ENCODE measurements at places on chromosomes 11 and 22. TPM values are rescaled to one million over a fixed set of nuclear protein-coding genes. Genes with fewer than 3 reads are reported as not detected.

DNA sequence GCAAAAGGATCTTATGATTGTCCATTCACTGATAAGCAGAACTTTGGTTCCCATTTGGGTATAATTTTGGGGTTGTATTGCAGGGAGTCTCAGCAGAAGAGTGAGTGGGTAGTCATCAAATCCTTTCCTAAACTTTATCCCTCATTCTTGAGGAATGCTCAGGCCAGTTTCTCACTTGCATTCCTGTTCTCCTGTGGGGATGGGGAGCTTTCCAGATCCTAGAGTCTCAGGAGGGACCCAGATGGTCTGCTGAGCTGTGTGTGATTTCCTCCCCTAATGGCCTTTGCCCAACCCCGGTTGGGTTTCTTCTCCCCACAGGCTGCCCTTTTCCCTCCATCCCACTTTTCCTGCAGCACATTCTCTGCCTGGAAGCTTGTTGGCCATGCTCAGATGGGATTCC, 79.9 kb downstream of the MIAT start:
- no peak for DNase-seq

- no peak for DNase-seq
Measured at GRCh38 chr11:114308689-114309089, 12.5 kb downstream of the NNMT start.

DNA sequence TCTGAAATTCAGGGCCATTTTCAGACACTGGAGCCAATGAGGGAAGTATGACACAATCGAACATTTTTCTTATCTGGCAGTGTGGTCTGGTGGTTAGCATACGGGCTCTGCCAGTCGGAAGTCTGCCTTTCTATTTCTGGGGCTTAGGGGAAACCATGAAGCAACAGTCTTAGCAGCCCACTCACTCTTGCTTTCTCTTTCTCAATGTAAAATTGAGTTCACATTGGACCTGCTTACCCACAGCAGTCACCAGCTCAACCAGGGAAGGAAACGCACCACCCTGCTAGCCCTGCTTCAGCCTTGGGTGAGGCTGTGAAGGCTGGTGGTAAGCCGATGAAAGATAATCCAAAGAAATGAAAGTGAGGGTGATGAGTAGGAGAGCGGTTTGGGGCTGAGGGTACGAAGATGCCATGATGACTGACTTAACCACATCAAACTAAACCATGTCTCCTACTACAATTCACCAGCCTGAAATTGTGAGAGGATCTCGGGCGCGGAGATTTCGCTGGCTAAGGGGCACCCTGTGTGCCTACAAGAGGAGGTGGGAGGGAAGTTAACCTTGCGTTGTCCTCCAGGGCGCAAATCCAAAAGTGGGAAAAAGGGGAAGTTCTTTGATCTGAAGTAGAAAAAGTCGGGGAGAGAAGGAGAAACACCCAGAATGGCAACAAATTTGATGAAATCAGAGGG, 2.0 kb upstream of the LMO2 start:
- no peak for DNase-seq

GRCh38 chr11:1197431-1197885, 25.4 kb upstream of the MUC5B start:
- peak; percentile 48 for DNase-seq

DNA sequence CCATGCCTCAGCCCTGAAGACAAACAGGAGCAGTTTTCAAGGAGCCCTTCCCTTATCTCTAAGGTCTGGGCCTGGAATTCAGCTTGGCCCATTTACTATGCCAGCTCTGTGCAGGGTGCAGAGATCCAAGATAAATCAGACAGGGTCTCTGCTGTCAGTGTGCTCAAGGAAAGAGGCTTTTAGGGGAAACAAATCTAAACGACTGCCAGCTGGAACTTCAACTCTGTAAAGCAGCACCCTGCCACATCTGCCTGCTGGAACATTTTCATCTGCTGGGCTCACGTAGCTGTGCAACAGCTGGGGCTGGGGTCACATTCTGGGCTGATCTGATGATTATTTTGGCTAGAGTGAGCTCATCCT, 19.8 kb upstream of the EHF start:
- DNase-seq: no peak

- DNase-seq: no peak
Measured at GRCh38 chr22:22400099-22400498, 108.4 kb downstream of the ZNF280B start.

DNA sequence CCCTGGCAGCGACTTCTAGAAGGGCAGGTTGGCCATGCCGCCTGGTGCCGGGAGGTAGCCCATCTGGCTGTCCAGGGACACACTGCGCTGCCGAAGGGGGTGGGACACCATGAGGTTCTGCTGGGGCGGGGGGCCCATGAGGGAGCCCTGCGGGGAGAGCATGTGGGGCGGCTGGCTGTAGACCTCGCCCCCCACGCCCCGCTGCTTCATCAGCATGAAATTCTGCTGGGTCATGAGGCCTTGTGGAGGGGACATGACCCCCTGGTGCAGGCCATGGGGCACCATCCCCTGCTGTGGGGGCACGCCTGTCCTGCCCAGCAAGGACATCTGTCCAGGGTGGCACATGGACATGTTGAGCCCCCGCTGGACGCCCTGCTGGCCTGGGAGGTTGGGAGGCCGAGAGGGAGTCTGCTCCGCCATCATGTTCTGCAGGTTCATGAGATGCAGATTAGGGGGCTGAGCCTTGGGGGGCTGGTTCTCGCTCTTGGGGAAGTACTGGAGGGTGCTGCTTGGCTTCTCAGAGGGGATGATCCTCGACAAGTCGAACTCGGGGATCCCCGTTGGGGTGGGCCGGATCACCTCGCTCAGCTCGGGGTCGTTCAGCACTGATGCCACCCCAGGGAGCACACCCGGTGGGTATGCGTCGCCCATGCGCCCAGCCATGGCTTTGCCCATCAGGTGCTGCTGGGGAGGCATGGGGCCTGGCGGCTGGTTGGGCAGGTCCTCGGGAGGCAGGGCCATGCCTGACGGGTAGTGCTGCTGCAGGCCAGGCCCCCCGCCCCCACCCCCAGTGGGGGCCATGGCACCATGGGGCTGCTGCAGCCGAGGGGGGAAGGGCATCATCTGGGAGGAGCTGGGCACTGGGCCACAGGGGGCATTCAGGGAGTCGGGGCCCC, 15.0 kb downstream of the CXCR5 start:
- DNase-seq: no peak

DNA sequence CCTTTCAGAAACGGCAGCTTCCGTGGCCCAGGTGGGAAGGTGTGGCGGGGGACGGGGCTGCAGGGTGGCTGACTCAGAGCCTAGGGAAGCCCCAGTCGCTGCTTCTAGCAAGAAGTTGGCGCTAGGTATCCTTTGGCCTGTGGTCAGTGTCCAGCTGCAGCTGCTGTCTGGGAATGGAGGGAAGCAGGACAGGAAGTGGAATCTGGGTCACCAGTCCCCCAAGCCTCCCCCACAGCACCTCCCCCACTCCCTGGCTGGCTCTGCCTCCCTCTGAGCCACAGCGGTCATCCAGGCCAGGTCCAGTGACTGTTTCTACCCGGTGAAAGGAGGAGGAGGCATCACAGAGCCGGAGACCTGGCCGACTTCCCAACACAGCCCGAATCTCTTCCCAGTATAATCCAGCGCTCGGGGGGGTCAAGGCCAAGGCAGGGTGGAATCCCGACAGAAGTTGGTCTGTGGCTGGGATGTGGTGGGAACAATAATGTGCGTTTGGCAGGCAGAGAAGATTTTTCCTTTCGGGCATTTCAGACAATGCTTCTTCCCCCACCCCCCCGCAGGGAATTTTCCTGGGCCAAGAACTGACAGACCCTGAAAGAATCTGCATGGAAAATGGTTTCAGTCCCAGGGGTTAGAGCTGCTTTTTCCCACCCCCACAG, 45.1 kb downstream of the C11orf96 start:
- peak; percentile 92 for DNase-seq

DNA sequence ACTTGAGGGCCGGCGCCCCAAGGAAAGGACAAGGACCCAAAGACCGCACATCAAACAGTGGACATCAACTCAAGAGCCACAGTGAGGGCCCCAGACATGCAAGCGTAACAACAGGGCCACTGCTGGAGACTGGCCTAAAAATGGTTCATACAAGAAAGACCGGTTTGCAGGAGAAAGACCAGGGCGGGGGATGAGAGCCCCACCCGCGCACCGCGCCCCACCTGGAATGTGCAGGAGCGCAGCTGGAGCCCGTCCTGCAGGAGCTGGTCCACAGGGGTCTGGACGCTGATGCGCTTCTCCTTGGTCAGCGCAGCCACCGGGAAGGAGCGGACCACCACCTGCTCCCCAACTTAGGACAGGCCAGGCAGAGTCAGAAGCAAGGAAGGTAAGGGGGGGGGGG, 13.9 kb downstream of the SBF1 start:
- DNase-seq: no peak

- DNase-seq: no peak
Measured at GRCh38 chr11:77658213-77659013, 20.8 kb upstream of the CLNS1A start.

GRCh38 chr11:77131560-77131959, 3.5 kb downstream of the MYO7A start:
- peak; percentile 53 for DNase-seq

- DNase-seq: no peak
Measured at GRCh38 chr11:90329043-90329442, 106.2 kb upstream of the CHORDC1 start.

DNA sequence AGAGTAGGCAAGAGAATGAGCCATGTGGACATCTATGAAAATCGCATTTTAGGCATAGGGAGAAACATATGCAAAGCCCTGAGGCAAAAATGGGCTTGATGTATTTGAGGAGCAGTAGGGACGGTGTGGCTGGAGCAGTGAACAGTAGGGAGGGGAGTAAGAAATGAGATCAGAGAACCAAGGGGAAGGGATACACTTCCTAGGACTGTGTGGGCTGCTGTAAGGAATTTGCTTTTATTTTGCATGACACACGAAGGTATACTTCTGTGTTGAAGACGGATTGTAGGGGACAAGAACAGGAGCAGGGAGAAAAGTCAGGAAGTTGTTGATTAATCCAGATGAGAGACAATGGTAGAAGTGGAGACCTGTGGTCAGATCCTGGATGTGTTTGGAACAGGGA, 572.1 kb downstream of the JRKL start:
- DNase-seq: no peak

DNA sequence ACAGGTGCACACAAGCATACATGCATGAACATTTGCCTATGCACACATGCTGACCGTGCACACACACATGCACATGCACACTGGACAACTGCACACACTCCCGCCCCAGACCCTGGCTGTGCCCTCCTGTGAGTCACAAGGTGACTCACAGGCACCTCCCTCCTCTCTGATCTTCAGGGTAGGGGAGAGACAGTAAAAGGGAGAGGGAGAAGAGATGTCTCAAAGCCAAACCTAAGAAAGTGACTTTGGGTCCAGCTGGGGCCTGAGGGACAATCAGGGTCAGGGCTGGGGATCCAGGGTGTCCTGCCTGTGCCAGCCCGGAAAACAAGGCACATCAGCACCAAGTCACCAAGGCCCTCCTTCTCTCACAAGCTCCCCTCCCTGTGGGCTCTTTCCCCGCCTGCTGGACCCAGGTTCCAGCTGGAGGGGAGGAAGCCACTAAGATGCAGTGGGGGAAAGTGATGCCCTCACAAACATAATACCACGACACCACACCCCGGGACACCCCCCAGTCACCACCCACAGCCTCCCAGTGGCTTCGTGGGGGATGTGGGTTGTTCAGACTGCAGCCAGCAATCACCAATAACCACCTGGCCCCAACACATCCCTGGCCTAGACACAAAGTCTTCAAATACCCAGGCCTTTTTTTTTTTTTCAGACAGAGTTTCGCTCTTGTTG, 39.3 kb downstream of the PDGFB start:
- DNase-seq: no peak

- DNase-seq: no peak
Measured at GRCh38 chr11:76415073-76415472, 29.7 kb upstream of the EMSY start.

DNA sequence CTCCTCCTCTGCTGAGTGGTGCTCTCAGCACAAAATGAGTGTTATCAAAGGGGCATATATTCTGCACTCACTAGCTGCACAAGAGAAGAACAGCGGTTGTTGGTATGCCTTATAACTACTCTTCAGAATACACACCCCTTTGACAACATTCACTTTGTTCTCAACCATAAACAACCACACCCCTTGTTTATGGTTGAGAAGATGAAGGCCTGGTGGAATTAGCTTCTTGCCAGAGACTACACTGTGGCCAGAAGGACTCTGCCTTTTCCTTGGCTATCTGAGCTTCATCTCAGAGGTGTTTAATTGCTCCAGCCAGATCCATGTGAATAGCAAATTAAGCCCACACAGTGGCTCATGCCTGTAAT, 45.0 kb upstream of the CLDN5 start:
- DNase-seq: no peak

The APOA1 gene
- 0.30 TPM for total RNA-seq

The CREB3L1 gene
- total RNA-seq: 2.2 TPM

The DRD4 gene
- 1.1 TPM for total RNA-seq

The GRK2 gene
- total RNA-seq: 41.7 TPM

The HEPHL1 gene
- not detected for total RNA-seq

The MAPK8IP2 gene
- total RNA-seq: 0.12 TPM

The TRIM66 gene
- total RNA-seq: 3.6 TPM
